Fibroblast of mammary gland (primary cell): ENCODE measurements at places on chromosomes 6 and 20.

DNA sequence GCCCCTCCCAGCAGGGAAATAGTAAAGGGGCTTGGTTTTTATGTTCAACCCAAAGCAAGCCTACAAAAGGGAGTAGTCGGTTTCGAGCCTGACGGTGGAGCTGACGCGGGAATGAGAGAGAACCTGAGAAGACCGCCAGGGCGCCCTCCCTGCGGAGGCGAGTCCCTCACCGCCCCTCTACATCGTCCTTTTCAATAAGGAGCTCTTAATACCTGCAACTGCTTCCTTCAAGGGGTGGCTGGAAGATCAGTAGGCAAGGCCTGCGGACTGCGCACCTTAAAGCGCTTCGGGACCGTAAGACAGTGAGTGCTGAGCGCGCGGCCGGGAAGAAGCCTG is 709 bp upstream of the ZNF76 start:
- DNase-seq: peak; percentile 54

GRCh38 chr6:113122060-113122459 is 735.1 kb upstream of the MARCKS start:
- peak; percentile 82 for DNase-seq

GRCh38 chr6:164015088-164015484 is 600.6 kb downstream of the QKI start:
- no peak for DNase-seq

DNA sequence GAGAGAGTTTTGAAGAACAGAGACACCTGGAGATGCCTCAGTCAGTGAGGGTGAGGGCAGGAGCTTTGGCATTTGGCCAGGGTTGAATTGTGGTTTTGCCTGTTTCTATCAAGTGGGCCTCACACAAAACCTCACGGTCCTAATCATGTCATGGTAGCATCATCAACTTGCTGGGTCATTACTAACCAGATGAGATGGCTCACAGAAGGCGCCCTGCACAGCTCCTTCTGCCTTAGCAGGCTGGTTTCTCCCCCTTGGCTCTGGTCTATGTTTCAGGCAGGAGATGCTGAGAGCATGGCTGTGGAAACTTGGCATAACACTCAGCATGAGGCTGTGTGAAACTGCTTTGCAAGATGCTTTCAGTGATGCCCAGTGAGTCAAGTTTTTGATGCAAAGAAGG is 99.3 kb downstream of the LRRC1 start:
- DNase-seq: peak; percentile 47

GRCh38 chr6:91895599-91896285 is 1308.9 kb upstream of the MAP3K7 start:
- no peak for DNase-seq

DNA sequence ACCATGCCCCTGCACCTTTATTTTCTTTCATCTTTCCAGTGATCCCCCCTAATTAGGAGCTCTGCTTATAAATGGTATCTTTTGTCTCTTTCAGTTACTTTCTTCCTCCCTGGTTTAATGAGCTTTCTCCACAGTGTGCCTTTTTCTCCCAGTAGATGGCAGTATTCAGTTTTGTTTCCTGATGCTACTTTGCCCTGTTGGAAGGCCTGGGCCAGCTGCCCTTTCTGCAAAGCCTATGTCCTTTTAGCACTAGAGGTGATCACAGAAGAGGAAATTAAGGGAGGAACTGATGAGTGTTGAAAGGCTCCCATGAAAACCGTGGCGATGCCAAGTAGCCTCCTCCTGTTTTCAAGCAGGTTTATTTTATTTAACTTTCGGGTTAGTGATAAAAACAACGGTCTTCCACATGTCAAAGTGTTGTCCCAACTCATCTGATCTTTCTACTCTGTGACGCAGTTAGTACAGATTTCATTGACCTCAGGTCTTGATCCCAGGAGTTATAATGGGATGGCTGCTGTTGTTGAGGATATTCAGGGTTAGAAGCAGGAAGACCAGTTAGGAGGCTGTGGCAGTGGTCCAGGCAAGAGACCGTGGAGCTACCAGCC is 184.2 kb upstream of the BMP2 start:
- peak; percentile 59 for DNase-seq

DNA sequence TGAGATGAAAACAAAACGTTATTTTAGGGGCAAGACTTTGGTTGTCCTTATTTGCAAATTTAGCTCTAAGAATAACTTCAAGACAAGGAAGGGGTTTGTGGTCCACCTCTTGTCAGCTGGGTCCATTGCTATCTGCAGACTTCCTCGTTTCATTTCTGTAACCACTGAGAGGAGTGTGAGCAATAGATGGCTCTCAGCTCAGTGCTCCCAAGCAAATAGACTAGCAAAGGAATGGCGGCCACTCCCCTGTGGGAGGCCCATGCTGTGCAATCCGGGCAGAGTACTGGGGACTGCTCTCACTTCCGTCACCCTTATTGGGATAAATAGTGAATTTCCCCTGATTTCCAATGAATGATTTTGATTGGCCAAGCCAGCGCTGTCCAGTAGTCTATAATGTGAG is 176.6 kb downstream of the ZDHHC14 start:
- DNase-seq: no peak

DNA sequence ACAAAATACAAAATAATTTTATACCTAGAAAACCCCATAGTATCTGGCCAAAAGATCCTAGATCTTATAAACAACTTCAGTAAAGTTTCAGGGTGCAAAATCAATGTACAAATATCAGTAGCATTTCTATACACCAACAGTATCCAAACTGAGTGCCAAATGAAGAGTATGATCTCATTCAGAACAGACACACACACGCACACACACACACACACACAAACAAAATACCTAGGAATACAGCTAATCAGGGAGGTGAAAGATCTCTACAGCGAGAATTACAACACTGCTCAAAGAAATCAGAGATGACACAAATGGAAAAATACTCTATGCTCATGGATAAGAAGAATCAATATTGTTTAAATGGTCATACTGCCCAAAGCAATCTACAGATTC is 49.2 kb downstream of the TOMM6 start:
- DNase-seq: peak; percentile 48

DNA sequence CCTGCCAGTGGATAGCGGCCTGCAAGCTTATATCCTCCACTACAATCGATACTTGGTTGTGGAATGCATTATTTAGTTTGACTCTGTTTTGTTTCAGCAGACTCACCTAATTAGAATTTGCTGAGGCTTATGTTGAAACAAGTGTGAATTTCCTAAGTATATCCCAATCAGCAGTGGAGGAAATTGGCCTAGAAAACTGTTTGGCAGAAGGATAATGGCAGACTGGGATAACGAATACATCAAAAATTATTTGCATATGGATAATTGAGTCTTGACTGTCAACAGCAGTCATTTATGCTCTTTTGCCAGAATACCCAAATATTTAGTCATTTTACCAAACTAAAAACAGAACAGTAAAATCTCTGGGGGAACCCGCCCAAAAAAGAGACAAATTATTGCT is 261.0 kb downstream of the DOK5 start:
- DNase-seq: no peak

GRCh38 chr6:68410021-68410420 is 225.1 kb upstream of the ADGRB3 start:
- DNase-seq: no peak

GRCh38 chr6:126341126-126341525 is 1.2 kb downstream of the CENPW start:
- DNase-seq: no peak
